Activated CD4-positive, alpha-beta T cell treated with anti-CD3 and anti-CD28 coated beads for 24 hours (primary cell): ENCODE measurements at places on chromosomes 6 and 20.

DNA sequence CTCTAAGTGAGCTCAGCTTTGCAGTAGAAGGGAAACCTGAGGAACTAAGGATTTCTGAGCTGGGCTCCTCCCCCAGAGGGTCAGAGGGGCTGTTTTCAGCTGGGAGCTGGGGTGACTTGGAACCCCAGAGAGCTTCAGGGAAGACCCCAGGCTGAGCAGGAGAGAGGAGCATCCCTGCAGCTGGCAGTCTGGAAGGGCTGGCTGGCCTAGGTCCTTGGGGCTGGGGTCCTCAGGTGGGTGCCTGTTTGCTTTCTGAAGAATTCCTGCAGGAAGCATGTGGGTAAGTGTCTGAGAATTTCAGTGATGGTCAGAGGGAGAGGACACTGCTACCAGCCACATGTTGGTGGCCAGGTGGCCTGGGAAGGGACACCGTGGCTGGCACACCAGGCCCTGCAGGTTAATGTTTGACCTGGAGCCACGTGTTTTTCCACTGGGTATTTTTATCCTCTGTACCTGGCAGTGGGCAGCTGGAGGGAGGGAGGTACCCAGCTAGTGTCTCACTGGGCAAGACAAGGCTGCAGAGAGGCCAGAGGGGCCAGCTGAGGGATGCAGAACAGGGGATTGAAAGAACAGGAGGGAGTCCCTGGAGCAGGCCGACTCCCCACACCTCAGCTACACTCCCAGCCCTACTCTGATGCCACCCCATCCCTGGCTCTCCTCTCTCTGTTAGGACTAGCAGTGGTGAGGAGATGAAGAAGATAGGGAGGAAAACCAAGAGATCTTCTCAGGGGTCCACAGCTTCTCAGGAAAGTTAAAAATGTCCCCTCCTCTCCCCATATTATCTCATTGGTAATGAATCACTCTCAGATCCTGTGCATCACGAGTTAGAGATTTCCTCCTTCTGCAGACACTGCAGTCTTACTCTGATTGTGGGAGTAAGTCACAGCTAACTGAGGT, 143.6 kb downstream of the VEGFA start:
- no peak for DNase-seq

- no peak for DNase-seq
These were observed 39.7 kb downstream of the KCNS1 start for GRCh38 chr20:45061244-45061643.

- DNase-seq = no peak
These were observed 264.5 kb downstream of the CD83 start for GRCh38 chr6:14381829-14382677.

- no peak for DNase-seq
These were observed 90.5 kb upstream of the EPB41L1 start for GRCh38 chr20:36063916-36064657.

GRCh38 chr6:149935668-149936067, 6.1 kb upstream of the ULBP2 start:
- no peak for DNase-seq

DNA sequence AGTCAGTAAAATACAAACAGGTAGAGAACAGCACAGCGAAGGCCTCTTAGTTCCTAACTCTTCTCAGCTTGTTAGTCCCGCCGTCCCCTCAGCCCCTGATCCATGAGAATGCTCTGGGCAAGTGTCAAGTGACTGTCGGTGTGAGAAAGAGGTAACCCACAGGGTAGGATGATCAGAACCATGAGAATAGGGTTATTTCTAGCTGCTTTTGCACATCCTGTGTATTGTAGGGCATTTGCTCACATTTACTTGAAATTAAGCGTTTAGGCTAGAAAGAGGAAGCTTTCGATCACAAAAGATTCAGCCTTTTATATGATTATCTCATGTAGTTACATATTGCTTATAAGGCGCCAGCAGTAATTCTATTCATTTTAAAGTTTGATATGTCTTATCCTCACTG, 103.0 kb upstream of the PDE10A start:
- DNase-seq = no peak

- no peak for DNase-seq
These were observed 89.6 kb upstream of the TOX2 start for GRCh38 chr20:43825051-43825402.

DNA sequence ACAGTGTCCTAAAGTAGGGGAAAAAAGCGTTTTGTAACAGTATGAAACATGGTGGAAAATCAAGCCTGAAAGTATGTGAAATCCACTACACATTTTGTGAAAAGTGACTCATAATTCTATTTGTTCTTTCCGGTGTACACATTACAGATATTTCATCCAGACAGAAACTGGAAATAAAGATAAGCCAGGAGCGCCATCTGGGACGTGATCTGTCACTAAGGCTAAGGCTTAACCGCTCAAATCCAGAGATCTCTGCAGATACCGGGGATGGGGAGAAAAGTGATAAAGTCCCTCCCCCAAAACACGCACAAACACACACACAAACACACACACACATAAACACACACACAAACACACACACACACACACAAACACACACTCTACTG, 26.6 kb upstream of the SRSF6 start:
- no peak for DNase-seq

GRCh38 chr6:1242446-1242845, 69.5 kb upstream of the FOXQ1 start:
- no peak for DNase-seq

GRCh38 chr20:49398401-49399144, 83.9 kb downstream of the KCNB1 start:
- no peak for DNase-seq

DNA sequence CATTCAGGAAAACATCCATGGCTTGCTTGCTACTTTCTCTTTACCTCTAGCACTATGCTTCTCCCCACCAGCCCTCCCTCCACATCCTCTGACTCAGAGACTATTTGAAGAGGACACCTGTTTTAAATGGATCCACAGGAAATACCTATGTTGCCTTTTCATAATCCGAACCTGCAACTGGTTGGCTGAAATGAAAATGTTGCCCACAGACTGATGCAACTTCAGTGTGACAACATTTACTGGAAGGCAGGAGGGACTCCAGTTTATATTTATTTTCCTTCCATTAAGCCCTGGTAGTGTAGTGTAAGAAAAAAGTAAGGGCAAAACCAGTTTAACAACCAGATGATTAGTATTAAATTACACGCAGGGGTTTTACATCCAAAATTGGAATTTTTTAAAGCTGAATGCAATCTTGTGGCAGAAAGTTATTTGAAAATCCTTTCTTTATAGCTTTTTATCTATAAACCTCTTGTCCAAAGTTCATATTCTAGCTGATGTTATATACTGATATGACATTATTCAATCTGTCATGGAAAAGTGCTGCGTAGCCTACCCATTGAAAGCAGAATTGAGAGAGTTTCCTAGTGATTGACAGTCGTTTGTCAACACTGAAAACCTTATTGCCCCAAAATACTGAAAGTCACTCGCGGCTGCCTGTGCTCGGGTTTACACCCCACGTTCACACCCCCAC, 881 bp upstream of the AIG1 start:
- DNase-seq = no peak

DNA sequence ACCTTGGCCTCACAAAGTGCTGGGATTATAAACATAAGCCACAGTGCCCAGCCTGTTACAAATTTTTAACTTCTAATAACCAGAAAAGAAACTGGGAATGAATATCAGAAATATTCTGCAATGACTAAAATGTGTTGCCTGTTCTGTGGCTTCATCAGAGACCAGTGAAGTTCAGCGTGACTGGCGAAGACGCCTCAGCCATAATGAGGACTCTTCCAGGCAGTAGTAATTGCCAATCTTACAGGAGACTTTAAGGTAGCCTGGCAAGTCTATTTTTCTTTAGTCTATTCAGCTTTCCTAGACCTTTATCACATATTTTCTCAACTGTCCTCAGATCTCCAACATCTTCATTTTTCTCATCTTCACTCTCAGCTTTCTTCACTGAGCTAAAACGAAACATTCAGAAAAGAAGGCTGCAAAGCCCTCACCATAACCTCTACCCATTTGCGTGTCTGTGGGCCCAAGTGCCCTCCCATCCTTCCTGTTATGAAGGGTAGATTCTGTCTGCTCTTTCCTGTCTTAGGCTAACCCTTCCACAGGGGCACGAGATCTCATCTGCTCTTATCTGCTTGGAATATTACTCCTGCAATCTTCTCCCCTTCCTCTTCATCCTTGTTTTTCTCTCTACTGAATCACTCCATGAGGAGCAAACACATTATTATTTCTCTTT, 42.0 kb upstream of the OLIG3 start:
- peak; percentile 4 for DNase-seq

DNA sequence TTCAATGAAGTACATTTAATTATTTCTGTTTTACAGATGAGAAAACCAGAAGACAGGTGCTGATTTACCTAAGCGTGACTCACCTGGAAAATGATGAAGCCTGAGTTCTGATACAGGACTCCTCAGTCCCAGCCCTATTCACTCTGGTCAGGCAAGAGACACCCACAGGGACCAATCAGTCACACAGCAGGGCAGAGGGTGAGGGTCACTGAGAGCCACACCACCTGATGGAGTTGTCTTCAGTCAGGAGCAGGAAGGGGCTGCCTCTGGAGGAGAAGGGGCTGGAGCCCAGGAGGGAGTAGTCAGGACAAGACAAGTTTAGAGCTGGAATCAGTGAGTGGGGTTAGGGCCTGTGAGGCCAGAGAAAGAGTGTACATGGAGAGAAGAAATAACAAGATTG, 251.2 kb upstream of the MOCS1 start:
- no peak for DNase-seq

- DNase-seq = no peak
These were observed 146.9 kb downstream of the MACROD2 start for GRCh38 chr20:14142171-14142570.

DNA sequence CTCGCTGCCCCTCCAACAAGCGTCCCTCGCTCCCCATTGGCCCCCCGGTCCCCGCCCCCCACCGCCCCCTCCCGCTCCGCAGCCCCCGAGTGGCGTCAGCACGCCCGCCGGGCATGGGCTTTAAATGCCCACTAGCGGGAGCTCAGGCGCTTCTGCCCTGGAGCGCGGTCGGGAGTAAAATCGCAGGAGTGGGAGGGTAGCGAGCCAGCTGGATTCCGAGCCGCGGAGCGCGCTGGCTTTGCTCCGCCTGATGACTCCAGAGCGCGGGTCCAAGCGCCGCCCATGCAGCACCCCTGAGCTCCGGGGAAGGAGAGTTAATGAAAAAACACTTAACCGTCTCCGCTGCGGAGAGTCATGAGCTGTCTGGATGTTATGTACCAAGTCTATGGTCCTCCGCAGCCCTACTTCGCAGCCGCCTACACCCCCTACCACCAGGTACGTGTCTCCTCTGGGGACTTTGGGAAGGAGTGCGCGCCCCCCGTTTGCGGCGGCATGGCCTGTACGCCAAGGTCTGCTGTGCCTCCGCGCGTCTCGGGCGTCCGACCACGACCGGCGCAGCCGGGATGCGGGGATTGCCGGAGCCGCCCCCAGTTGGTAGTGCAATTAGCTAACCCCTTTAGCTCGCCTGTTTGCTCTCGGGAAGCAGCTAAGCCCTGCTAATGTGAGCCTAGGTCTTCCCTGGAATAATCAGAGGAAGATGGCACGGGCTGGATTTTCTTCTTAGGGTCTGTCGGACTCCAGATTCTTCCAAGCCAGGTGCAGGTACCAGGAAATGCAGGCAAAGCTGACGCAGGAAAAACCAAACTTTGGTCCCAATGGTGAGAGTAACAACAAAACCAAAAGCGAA, at the start of gene VGLL2:
VGLL2 (plus strand) TSS at position 149 of the 847 bp plus-strand sequence; CDS start at position 355, 206 bp downstream.
- DNase-seq = no peak

DNA sequence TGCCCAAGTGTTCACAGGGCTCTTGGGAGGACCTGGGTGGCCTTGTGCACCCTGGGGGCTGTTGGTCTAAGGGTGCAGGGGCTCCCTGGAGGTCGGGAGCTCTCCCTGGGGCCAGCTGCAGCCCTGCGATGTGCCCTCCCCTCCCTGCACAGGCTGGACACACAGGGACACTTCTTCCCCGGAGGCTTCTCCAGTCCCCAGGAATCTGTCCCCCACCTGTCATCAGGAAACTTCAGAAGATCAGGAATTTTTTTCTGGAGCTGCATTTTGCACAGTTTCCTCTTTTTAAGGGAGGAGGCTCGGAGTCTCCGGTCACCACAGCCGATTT, 66.9 kb upstream of the BHLHE23 start:
- no peak for DNase-seq

- DNase-seq = no peak
These were observed 178.8 kb downstream of the SCP2D1 start for GRCh38 chr20:18992418-18992817.

GRCh38 chr20:23879811-23880374, 345 bp upstream of the CST5 start:
- no peak for DNase-seq

GRCh38 chr20:3784216-3784853, 2.2 kb downstream of the CENPB start:
- no peak for DNase-seq

- no peak for DNase-seq
These were observed 692.1 kb downstream of the HTR1B start for GRCh38 chr6:76771059-76771634.

DNA sequence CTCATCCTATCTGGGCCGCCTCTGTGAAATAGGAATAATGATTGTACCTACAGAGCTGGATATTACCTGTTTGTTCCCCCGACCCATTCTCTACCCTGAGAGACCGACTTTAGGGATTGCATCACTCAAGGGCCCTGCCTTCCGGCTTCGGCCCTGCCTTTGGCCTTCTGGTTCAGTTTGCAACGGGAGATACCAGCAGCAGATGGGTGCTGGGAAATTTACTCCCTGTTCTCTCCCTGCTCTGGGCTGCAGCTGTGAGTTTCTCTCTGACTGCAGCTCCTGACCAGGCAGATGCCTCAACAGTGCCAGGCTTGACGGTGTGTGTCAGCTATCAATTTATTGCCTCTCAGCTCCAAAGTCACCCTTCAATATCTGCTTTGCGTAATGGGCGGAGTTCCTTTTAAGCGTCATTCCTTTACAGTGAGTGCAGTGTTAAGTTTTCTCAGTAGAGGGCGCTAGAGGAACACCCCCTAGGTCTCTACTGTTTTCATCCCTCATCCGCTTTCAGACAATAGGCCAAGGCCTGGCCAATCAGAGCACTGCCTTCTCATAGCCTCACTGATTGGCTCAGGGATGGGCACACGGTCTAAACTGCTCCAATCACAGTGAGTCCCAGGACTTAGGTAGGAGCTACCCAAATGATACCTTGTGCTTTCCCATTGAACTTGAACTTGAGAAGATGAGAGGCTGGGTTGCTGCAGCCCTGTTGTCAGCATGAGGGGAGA, 30.0 kb downstream of the KCNG1 start:
- DNase-seq = peak; percentile 36

GRCh38 chr20:31698803-31699718, 23.6 kb downstream of the BCL2L1 start:
- DNase-seq = no peak

DNA sequence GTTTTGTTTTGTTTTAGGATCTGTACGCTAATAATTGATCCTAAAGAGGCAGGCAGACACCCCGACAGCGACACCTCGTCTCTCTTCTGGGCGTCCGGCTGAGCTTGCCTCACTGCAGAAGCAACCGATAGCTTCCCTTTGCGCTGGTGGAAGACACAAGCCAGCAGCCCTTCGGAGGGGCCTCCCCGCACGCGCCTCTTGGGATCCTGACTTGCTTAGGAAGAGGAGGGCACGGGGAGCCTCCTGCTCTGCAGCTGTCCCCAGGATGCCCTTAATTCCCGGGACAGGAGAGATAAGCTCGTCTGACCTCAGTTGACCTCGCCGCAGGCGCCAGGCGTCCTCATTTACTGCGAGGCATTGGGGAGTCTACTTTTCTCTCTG, 94.0 kb downstream of the CD83 start:
- DNase-seq = peak; percentile 16

- no peak for DNase-seq
These were observed 219.5 kb downstream of the BTBD9 start for GRCh38 chr6:38420207-38420606.

- no peak for DNase-seq
These were observed 83.7 kb downstream of the STXBP5 start for GRCh38 chr6:147287869-147288271.
